T-helper 2 cell (primary cell): ENCODE measurements at places on chromosomes 7 and 10.

- no peak for DNase-seq
These were observed 50.5 kb downstream of the TPST1 start for GRCh38 chr7:66255534-66256100.

- no peak for DNase-seq
These were observed 972.5 kb upstream of the CELF2 start for GRCh38 chr10:10044922-10045764.

DNA sequence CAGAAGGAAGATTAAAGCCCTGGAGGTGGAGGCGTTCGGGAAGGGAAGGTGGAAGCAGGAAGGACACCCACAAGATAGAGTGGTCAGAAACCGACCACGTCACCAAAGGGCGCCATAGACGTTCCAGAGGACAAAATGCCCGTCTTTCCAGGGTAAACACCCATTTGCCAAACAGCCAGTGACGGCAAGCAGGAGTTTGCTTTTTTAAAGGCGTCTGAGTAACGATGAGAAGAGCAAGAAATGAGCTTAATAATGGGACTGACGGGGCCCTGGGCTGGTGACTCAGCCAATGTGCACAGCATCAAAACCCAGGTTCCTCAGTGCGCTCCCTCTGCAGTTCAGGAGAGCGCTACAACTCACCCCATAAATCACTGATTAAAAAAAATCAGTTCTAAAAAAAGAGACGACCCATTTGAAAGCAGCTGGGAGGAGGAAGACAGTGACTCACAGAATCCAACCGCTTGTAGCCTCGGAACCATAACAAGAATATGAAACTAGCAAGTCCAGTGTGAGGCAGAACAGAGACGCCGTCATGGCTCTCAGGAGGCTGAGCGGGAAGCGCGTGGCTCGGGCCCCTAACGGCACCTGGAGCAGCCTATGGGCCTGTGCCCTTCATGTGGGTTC, 5.9 kb downstream of the DIP2C start:
- DNase-seq = no peak

GRCh38 chr10:113987805-113988204, 55.9 kb upstream of the ADRB1 start:
- DNase-seq = no peak

DNA sequence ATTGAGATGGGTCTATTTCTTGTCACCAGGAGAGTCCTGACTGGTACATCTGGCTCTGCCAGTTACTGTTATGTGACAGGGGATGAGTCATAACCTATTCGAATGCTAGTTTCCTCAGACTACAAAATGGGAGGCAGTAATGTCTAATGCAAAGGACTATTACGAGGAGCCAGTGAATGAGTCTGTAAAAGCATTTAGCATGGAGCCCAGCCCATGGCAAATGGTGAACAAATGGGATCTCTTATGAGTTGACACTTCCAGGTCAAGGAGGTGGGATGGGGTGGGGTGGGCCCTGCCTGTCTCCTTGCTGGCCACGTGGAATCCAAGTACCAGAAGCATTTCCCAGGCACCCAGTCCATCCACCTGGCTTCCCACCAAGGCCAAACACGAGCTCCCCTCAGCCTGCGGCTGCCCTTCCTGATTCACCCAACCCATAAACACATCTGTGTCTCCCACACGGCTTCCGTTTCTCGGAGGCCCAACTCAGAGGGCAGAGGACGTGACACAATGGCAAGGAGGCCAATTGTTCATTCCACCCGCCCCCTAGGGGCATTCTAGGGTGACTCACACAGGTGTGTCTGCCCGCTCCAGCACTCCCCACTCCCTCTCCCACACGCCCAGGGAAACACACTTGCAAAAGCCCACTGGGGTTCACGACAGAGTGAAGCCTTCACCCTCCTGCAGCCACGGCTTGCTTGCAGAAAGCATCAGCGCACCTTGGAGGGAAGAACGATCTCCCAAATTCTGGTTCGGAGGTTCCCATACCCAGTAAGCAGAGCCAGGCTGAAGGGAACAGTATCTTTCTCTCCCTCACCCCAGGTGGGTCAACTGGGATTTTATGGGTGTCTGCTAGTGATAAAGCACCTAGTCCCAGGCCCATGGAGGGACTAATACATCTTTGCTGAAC, 109.8 kb downstream of the SH3PXD2A start:
- DNase-seq = peak; percentile 20

- DNase-seq = no peak
These were observed 11.1 kb upstream of the ZMIZ1 start for GRCh38 chr10:79057481-79058275.

- DNase-seq = no peak
These were observed 119.7 kb upstream of the GLCCI1 start for GRCh38 chr7:7848892-7849291.

- no peak for DNase-seq
These were observed 2.5 kb downstream of the VSTM4 start for GRCh38 chr10:49112851-49113250.

GRCh38 chr10:209357-209756, 74.1 kb downstream of the ZMYND11 start:
- DNase-seq = no peak

DNA sequence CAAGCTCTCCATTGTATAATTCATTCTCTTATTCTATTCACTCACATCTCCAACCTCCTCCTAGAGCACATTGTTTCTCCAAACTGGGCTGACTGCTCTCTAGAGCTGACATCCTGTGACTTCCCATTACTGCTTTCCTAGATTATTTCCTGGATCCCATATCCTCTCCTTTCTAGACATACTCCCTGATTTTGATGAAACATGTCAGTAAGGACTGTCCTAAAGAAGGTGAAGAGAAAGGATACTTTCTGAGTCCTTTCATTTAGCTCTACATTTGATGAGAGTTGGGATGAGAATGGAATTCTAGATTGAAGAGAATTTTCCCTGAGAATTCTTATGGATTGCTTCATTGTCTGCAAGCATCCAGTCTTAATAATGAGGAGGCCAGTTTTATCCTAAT, 78.8 kb downstream of the CNNM2 start:
- no peak for DNase-seq

DNA sequence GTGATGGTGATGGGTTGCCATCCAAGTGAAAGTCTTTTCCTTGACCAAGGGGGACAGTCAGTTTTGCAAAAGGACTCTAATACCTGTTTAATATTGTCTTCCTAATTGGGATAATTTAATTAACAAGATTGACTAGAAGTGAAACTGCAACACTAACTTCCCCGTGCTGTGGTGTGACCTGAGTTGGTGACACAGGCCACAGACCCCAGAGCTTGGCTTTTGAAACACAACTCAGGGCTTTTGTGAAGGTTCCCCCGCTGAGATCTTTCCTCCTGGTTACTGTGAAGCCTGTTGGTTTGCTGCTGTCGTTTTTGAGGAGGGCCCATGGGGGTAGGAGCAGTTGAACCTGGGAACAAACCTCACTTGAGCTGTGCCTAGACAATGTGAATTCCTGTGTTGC, 6.9 kb downstream of the PPIF start:
- no peak for DNase-seq

DNA sequence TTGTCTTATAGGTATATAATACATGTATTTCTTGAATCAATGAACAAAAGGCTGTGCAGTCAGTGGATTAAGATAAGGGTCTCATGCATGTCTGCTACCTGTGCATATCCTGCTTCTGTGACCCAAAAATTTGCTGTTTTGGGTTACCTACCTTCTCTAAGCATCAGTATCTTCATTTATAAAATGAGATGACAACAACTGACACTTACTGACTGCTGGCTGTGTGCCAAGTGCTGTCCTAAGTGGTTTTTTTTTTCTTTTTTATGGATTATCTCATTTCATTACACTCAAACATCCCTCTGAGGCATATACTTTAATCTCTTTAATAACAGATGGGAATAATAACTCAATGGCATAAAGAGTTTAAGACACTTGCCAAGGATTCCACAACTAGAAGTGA, 2.1 kb downstream of the PDK4 start:
- DNase-seq = no peak

- DNase-seq = no peak
These were observed 45.8 kb upstream of the RHEB start for GRCh38 chr7:151565541-151565940.

GRCh38 chr10:102185811-102186527, 33.8 kb downstream of the NOLC1 start:
- no peak for DNase-seq

DNA sequence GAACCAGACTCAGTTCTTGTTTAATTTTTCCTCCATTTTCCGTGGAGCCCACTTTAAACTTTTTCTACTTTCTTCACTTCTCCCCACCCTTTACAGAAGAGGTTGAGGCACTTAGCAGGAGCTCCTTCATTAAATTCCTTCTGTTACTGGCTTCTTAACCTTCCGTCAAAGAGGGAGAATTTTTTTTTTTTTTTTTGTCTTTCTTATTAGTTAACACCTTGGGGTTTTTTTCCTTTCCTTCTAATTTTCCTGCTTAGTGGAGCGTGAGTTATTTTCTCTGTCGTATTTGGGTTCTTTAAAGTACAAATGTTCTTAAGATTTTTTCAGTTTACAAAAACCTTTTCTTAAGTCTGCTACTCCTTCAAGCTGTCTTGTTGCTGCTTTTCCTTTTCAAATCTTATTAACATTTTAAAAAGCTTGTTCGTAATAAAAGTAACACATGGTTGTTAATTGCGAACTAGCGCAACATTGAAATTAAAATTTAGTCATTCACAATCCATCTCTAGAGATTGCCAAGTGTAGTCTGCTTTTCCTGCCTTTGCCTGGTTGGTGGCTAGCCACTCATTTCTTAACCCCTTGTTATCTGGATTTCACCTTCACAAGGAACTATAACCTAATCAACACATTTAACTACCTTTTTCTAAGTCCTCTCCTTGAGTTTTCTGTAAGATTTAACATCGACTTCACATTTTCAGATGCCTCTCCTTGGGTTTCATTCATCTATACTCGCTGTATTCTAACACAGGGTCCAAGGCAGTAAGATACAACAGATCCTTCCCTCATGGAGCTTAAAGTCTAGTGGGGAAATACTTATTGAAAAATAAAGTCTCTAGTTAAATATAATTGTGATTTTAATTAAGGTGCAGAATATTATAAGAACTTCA, 2.0 kb downstream of the BMPR1A start:
- DNase-seq = no peak

GRCh38 chr7:66877577-66878300, 43.3 kb upstream of the TMEM248 start:
- DNase-seq = no peak
